ENCODE measurements at places on chromosomes 3 and 15.

DNA sequence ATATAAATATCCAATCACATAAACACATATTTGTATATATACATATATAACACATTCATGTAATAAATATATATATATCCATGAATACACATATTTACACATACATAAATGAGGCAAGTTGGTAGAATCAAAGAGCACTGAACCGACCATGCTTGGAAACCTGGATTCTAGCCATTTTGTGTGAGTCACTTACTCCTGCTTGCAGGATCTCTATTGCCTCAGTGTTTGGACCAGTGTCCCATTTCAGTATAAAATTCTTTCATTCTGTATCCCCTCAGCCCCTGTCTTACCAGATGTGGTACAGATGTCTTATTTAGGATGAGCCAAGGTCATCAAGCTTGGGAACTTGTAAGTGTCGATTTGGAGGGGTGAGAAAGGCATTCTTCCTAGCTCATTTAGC is 391.4 kb upstream of the FRG2C start:
- no peak for DNase-seq

GRCh38 chr3:149941946-149942345 is 28.7 kb downstream of the PFN2 start:
- no peak for DNase-seq

DNA sequence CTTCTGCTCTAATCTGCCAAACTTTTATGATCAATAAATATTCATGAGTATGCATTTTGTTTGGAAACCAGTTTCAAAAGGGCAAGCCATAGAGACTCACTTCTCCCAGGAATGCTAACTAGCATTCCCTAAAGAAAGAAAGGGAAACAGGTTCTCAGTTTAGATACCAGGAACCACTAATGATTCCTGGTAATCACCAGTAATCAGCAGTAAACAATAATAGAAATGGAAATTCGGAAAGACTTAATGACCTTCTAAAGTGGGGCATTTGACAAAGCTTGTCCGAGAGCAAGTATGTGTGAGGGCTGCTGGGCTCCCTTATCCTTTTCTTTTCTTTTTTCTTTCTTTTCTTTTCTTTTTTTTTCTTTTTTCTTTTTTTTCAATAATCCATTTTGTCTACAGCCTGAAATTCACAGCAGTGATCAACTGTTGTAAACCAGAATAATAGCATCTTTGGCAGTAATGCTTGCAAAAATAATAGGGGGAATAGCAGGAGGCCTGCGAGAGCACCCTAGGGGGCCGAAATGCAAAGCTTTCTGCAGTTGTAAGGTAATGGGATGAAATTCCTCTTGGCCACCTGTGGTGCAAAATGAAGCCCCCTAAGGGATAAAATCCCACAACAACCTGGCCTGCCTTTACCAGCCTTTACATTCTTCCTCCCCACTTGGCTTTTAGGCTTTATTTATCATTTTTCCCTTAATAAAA is 253.2 kb downstream of the ZPLD1 start:
- DNase-seq = no peak

GRCh38 chr15:92944946-92945521 is 44.9 kb downstream of the CHD2 start:
- no peak for DNase-seq

DNA sequence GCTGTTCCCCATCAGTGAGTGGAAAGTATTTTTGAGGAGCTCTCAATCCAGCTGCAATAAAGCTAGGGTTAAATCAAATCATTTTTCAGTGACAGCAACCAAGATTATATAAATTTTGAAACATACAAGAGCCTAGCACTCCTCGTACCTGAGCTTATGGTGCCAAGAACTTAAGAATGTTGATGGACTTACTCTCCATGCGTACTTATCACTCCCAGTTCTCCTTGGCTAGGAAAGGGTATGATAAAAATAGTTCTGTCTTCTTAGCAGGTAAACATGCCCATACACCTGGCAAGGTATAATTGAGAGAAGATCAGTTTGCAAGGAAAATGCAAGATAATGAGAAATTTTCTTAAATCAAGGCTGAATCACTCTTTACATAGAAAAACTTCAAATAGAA is 64.5 kb upstream of the SEMA6D start:
- DNase-seq = no peak

- DNase-seq = no peak
Measured at GRCh38 chr3:72617424-72618024, 230.7 kb downstream of the SHQ1 start.

DNA sequence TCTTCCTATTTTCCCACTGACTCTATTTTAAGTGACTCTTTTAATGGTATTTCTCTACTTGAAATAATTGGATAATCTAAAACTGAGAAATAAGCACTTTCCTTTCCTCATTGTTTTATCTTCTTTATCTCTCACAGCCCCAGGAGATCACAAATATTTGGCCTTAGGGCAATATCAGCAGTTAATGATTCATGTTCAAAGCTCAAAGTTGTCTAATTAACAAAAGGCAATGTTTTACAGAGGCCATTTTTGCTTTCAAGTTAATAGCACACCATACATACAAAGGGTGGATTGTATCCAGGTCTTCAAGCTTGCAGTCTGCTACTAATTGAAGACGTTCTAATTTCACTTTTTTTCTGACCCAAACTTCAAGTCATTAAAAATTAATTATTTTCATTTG is 120.1 kb downstream of the LRRN1 start:
- no peak for DNase-seq

- no peak for DNase-seq
Measured at GRCh38 chr3:188693435-188693834, 478.3 kb upstream of the TPRG1 start.

DNA sequence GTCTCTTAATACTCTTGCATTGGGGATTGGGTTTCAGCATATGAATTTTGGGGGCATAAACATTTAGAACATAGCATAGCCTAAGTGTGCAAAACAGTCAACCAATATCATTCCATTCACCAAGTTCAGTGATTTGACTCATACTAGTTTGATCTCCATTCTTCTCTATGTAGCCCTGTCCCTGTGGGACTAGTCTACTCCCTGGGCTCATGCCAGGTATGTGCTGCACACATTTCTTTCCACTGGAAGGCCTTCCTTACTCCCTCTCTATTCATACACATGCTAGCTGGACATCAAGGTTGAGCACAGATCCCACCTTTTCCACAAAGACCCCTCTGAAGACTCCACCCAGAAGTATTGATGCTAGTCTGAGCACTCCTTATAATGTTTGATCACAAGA is 5.1 kb downstream of the ZDHHC23 start:
- no peak for DNase-seq

- no peak for DNase-seq
Measured at GRCh38 chr3:128971421-128972100, 22.3 kb downstream of the CFAP92 start.

- no peak for DNase-seq
Measured at GRCh38 chr3:128603811-128604775, 46.5 kb downstream of the RPN1 start.

All from activated T-cell treated with anti-CD3 and anti-CD28 coated beads for 4 hours (primary cell).